ENCODE measurements at places on chromosomes 1 and 21. TPM values are rescaled to one million over a fixed set of nuclear protein-coding genes. Genes with fewer than 3 reads are reported as not detected.
A peak's percentile ranks its signal among the peaks of the same experiment; 100 is the strongest.

- no peak overlapping the region for H3K4me3 ChIP-seq
- H3K36me3 ChIP-seq = no peaks in the 10 kb centered on the region
- no peak overlapping the region for H3K27ac ChIP-seq
- no peak for DNase-seq
Measured at GRCh38 chr1:202291001-202291400, 50.7 kb downstream of the UBE2T start.

DNA sequence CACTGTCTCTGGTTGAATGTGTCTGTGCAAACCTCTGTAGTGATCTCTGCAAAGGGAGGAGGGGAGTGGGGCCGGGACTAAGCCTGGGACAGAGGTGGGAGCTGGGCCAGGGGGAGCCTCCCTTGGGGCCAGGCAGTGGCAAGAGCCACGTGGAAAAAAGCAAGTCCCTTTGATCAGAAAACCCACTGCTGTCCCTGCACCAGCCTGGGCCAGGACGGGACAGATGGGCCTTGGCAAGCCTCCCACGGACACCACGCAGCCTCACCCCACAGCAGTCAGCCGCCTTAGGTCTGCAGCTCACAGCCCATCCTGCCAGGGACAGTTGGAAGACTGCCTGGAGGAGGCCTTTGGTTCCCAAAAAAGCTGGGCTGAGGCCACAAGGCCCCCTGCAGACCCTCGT, 11.7 kb upstream of the TRAPPC10 start:
- H3K4me3 ChIP-seq = no peak overlapping the region
- no peaks in the 10 kb centered on the region for H3K36me3 ChIP-seq
- no peaks in the 10 kb centered on the region for H3K4me1 ChIP-seq

GRCh38 chr21:44955141-44955797, 15.4 kb downstream of the SLX9 start:
- H3K27me3 ChIP-seq = no peaks in the 10 kb centered on the region
- H3K4me3 ChIP-seq = no peak overlapping the region
- H3K36me3 ChIP-seq = peaks cover 2% of the 10 kb centered on the region
- H3K4me1 ChIP-seq = peaks cover 19% of the 10 kb centered on the region
- H3K27ac ChIP-seq = no peak overlapping the region

DNA sequence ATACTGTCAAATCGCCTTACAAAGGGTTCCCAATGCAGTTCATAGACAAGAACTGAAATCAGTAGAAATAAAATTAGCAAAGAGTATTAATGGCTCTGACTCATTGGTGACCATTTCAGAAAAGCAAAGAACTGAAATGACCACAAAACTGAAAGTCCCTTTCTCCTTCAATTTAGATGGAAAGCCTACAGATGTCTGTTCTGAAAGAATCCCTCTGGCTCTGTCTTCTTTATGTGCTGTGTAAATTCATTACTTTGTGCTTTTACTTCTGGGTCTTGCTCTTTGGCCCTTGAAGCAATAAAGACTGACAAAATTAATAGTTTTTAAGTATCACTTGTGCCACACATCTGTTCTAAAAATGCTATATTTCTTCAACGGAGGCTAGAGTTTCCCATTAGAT, 62.7 kb upstream of the GPR89A start:
- no peaks in the 10 kb centered on the region for H3K27me3 ChIP-seq
- no peak for DNase-seq
- H3K27ac ChIP-seq = no peak overlapping the region
- H3K4me3 ChIP-seq = no peak overlapping the region
- no peaks in the 10 kb centered on the region for H3K4me1 ChIP-seq
- no peaks in the 10 kb centered on the region for H3K36me3 ChIP-seq

DNA sequence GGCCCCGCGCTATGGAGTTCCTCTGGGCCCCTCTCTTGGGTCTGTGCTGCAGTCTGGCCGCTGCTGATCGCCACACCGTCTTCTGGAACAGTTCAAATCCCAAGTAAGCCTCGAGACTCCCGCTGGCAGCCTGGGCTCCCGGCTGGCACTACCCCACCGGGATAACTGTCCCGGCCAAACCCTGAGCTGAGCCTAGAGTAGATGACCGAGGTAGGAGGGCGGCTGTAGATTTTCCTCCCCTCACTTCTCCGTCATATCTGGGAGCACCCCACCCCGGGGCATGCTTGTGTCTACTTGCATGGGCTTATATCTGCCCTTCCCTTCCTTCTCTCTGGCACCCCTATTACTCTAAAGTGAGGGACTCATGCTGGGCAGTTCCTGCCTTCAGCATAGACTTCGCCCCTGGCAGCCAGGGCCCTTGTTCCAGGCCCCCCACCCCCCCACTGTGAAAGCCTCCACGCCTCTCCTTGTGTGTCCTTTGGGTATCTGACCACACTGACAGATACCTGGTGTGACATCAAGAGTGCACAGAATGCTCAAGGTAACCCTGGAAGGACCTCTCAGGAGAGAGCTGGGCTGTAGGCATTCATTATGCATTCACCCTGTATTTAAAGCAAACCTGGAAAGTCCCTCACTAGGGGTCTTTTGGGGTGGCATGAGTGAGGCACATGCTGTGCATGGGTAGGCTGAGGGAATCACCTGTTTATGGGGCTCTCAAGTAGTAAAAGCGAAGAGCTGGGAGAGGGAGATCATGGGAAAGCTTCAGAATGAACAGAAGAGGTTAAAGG, 485 bp downstream of the EFNA1 start:
- DNase-seq = no peak
- H3K27ac ChIP-seq = peak overlapping the region; percentile 100
- no peaks in the 10 kb centered on the region for H3K27me3 ChIP-seq
- H3K36me3 ChIP-seq = peaks cover 11% of the 10 kb centered on the region
- peaks cover 3% of the 10 kb centered on the region for H3K4me1 ChIP-seq

ERICH3 gene
- total RNA-seq = 0.08 TPM

- peak overlapping the region; percentile 77 for H3K27ac ChIP-seq
- no peak overlapping the region for H3K4me3 ChIP-seq
- no peak for DNase-seq
- H3K36me3 ChIP-seq = no peaks in the 10 kb centered on the region
Measured at GRCh38 chr21:39083377-39084008, 99.8 kb downstream of the PSMG1 start.

DNA sequence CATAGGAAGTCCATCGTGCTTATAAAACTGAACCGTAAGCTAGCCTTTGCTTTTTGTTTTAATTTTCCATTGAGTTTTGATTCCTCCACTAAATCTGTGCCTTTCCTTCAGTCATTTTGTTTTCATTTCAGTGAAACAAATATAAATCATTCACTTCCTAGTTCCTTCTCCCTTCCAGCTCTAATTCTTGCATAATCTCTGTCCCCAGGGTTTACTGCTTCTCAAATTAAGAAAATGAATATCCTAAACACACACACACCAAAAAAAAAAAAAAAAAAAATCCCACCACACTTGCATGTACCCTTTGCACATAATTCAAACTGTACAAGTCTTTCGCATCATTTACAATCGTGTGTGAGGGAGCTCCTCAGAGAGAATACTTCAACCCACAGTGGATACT, 6.8 kb downstream of the KCNH1 start:
- no peaks in the 10 kb centered on the region for H3K36me3 ChIP-seq
- no peaks in the 10 kb centered on the region for H3K4me1 ChIP-seq
- H3K27me3 ChIP-seq = no peaks in the 10 kb centered on the region
- H3K27ac ChIP-seq = no peak overlapping the region

DNA sequence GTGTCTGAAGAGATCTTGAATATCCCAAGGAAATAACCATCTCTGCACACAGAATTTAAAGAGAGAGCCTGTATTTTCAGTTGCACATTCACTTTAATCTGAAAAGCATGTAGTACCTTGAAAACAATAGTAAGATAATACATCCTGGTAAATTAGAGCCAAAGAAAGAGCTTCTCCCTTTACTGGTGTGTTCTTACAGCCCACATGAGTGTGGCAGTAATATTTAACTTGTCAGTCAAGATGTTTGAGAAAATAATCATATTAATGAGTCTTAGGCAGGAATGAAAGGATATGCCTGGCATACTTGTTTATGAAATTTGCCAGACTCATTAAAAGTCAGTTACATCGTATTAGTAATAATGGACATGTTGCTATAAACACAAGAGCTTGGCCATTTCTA, 908.4 kb upstream of the ADGRL4 start:
- H3K27me3 ChIP-seq = no peaks in the 10 kb centered on the region
- H3K4me1 ChIP-seq = no peaks in the 10 kb centered on the region
- no peaks in the 10 kb centered on the region for H3K36me3 ChIP-seq
- DNase-seq = no peak

SZT2 gene
- total RNA-seq = 31.0 TPM

DNA sequence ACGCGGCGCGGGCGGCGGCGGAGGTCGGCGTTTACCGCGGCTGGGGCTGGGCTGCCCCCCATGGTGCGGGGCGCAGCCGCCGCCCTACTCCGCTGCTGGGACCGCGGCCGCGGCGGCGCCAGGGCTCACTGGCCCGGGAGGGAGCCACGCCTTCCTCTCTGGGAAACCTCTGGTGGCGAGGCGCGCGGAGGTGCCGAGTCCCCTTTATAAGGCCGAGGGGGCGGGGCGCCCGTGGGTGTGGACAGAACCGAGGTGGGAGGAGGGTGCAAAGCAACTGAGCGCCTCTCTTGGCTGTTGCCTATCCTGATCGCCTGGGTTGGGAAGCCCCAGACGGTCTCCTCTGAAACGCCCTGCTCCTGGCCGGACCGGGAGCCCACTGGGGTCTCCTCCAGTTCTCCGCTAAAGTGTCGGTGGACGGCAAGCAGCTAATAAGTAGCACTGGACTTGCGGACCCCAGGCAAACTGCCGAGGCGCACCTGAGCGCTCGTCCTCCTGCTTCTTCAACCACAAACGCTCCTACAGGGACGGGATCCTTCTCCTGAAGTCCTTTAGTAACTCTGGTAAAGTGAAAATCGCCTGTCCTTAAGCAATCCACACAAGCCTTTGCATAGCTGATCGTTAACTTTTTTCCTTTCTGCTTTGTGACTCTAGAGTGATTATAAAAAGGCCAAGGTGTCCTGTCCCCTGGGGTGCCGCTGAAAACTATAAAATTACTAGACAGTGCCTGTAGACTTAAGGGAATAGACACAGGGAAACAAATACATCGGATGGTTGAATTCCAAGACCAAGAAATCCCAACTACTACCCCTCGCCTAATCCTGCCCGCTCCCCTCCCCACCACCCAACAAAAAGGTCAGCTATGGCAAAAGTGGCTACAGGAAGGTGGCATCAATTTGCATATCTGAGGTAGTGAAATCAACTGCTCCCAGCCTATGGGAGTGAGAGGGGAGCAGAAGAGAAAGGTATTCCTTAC, at the start of gene PTGER3:
TSS of gene PTGER3 (minus strand) at position 182 of the 973 bp plus-strand sequence. CDS start 239 bp downstream, outside the sequence.
- DNase-seq = peak; percentile 80
- H3K27ac ChIP-seq = no peak within 1 kb of the TSS
- H3K27me3 ChIP-seq = no peaks in the 10 kb centered on the region
- peaks cover 9% of the 10 kb centered on the region for H3K4me1 ChIP-seq
- peak within 1 kb of the TSS; percentile 45 for H3K4me3 ChIP-seq

GRCh38 chr1:22133931-22134324, 9.0 kb downstream of the WNT4 start:
- H3K27me3 ChIP-seq = no peaks in the 10 kb centered on the region
- H3K27ac ChIP-seq = no peak overlapping the region
- no peaks in the 10 kb centered on the region for H3K36me3 ChIP-seq
- no peaks in the 10 kb centered on the region for H3K4me1 ChIP-seq
- no peak for DNase-seq
- H3K4me3 ChIP-seq = no peak overlapping the region

DNA sequence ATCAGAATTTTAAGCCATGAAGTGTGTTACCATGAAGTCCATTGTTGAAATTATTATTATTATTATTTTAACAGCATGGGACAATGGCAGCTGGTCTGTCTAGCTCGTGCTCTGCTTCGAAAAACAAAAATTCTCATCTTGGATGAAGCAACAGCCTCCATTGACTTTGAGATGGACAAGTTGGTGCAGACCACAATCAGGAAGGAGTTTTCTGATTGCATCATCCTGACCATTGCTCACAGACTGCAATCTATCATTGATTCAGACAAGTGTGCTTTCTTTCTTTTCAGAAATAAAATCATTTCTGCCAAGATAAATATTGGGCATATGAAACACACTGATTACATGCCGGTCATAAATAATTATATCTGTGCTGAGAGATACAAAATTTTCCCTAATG, 21.0 kb downstream of the HSPA13 start:
- H3K4me3 ChIP-seq = no peak overlapping the region
- H3K27ac ChIP-seq = no peak overlapping the region
- H3K36me3 ChIP-seq = no peaks in the 10 kb centered on the region
- no peaks in the 10 kb centered on the region for H3K4me1 ChIP-seq

DNA sequence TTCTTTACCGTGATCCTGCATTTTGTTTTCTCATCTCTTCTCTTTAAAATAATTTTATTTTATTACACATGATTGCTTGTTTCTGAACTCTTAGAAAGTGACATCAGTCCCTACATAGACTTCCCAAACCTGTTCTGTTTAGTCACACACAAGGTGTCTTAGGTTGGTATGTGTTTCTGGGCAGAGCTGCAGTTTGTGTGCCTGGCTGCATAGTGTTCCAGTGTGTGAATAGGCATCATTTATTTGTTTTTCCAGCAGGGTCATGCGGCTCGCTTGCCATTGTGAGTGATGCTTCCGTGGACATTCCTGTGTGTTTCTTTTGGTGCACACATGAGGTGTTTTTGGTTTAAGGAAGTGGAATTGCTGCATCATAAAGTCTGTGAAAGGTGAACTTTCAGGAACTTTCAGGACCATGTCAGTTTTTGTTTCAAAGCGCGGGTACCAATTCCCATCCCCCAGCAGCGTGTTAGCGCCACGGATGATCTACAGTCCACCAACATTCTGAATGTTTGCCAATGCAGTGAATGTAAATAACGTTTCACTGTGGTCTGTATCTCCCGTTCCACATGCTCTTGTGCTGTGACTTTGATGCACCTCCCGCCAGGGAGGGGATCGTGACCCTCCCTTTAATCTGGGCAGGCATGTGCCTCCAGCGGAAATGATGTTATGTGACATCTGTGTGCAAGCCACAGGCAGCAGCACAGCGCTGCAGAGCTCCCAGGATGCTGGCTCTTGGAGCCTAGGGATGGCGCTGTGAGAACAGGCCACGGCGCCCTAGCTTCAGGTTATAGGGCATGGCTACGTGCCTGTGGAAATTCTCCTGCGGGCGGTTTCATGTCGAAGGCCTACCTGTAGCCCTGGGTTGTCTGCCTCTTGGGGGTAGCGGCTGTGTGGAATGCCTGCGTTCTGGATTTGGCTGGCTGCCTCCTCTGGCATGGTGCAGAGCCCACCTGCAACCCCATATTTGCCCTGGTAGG, 144.6 kb upstream of the COL6A1 start:
- no peak for DNase-seq
- H3K36me3 ChIP-seq = no peaks in the 10 kb centered on the region
- no peaks in the 10 kb centered on the region for H3K27me3 ChIP-seq
- H3K27ac ChIP-seq = no peak overlapping the region
- H3K4me3 ChIP-seq = no peak overlapping the region
- no peaks in the 10 kb centered on the region for H3K4me1 ChIP-seq

All from liver (tissue), 10 donors.